Retinal pigment epithelial cell (primary cell): ENCODE measurements at places on chromosomes 12 and 14.

GRCh38 chr12:45517381-45517780 is 212.1 kb upstream of the ARID2 start:
- DNase-seq: no peak

DNA sequence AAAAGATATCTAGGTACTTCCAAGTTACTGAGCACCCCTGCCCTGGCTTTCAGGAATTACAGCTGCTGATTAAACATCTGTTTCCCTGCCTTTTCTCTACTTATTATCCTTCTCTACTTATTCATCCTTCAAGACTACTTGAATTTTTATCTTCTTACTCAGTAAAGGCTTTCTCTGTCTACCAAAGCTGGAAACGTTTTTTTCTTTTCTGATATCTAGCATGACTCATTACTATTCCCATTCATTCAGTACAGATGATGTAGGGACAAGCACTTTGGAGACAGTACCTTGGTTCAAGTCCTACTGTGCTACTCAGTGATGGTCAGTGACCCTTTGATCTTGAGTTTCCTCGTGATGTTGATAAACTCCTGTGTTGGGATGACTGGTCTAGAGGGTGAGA is 848.7 kb downstream of the NRXN3 start:
- DNase-seq: no peak

DNA sequence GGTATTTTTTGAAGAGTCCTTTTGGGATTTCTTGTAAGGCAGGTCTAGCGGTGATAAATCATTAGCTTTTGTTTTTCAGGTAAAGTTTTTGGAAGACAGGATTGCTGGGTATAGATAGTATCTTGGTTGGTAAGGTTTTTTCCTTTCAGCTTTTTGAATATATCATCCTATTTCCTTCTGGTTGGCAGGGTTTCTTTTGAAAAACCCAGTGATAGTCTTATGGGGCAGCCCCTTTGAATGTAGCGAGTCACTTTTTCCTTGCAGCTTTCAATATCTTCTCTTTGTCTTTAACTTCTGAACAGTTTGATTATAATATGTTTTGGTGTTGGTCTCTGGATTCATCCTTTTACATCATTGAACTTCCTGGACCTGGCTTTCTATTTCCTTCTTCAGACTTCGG is 20.2 kb downstream of the TMX1 start:
- DNase-seq: no peak

- DNase-seq: no peak
Observed at GRCh38 chr14:32820682-32821081, 118.0 kb upstream of the NPAS3 start.
